ENCODE measurements at places on chromosomes 13 and 19. TPM values are rescaled to one million over a fixed set of nuclear protein-coding genes. Genes with fewer than 3 reads are reported as not detected.

- H3K36me3 ChIP-seq = no peaks in the 10 kb centered on the region
- peaks cover 22% of the 10 kb centered on the region for H3K4me1 ChIP-seq
- H3K27me3 ChIP-seq = peaks cover 3% of the 10 kb centered on the region
Measured at GRCh38 chr13:76879883-76880270, 6.3 kb downstream of the KCTD12 start.

GRCh38 chr19:48946463-48947257, 8.0 kb upstream of the BAX start:
- no peak for DNase-seq
- H3K4me3 ChIP-seq = no peak overlapping the region
- no peaks in the 10 kb centered on the region for H3K36me3 ChIP-seq
- H3K27ac ChIP-seq = no peak overlapping the region
- no peaks in the 10 kb centered on the region for H3K4me1 ChIP-seq

DNA sequence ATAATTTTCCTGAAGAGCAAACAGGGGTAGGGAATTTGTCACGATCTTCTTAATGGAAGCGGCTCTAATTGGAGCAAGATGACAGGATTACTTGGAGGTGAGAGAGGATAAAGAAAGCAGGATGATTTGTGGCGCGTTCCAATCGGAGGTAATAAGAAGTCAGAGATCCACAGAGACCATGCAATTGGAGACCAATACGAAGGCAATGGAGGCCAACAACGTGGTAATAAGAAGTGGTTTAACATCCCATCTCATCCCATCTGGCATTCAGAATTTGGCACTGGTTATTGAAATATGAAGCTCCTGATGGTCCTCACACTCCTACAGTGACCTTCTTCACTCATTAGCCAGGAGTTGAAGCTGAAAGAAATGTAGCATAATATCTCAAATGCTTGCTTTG, 130.6 kb downstream of the DLEU7 start:
- no peaks in the 10 kb centered on the region for H3K27me3 ChIP-seq
- no peak for DNase-seq
- H3K27ac ChIP-seq = no peak overlapping the region
- no peak overlapping the region for H3K4me3 ChIP-seq
- peaks cover 14% of the 10 kb centered on the region for H3K4me1 ChIP-seq
- no peaks in the 10 kb centered on the region for H3K36me3 ChIP-seq

DNA sequence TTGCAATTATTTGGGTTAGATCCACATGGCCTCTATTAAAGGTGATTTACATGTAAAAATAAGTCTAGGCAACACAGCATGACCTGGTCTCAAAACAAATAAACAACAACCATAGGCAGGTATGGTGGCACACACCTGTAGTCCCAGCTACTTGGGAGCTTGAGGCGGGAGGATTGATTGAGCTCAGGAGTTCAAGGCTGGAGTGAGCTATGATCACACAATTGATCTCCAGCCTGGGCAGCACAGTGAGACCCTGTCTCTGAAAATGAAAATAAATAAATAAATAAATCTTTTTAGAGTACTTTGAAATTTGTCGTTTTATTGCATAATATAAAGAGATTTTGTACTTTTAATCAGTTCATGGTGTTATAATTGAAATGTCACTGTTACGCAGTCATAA, 93.3 kb downstream of the PAN3 start:
- no peaks in the 10 kb centered on the region for H3K36me3 ChIP-seq
- H3K4me3 ChIP-seq = no peak overlapping the region
- H3K4me1 ChIP-seq = no peaks in the 10 kb centered on the region
- no peak overlapping the region for H3K27ac ChIP-seq

DNA sequence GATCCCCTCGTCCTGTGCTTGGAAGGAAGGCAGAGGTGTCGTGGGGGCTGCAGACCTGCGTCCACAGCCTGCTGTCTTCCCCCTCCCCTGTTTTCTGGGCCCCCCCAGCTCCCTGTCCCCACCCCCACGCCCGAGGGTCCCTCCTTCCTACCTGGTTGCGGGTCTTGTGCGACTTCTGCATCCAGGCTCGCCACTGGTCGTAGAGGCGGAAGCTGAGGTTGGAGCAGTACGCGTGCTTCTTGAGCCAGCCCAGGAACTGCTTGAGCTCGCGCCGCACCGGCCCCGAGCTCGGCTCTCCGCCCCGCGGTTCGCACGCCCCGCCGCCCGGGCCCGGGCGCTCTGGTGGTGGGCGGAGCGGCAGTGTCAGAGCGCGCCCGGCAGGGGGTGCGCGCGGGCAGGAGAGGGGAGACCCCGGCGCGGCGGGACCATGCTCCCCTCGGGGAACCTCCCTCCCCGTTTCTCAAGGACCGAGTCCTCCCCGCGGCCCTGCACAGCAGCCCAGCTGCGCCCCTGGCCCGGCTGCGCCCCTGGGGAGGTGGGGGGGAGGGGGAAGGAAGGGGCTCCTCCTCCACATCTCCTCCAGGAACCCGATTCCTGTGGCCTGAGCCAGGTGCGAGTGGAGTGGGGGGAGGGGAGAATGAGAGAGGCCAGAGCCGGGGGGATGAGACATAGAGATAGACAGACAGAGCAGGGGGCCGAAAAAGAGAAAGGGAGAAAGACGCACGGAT, 5.7 kb downstream of the REX1BD start:
- H3K36me3 ChIP-seq = peaks cover 6% of the 10 kb centered on the region
- peak overlapping the region; percentile 38 for H3K27ac ChIP-seq
- H3K27me3 ChIP-seq = peaks cover 4% of the 10 kb centered on the region
- H3K4me3 ChIP-seq = peak overlapping the region; percentile 75
- H3K4me1 ChIP-seq = peaks cover 28% of the 10 kb centered on the region

The ZFP30 gene
- polyA plus RNA-seq = 2.1 TPM

The EPSTI1 gene
- 17.3 TPM for polyA plus RNA-seq
